ENCODE measurements at places on chromosomes 6 and 20. TPM values are rescaled to one million over a fixed set of nuclear protein-coding genes. Genes with fewer than 3 reads are reported as not detected.

Gene LKAAEAR1
- 0.78 TPM for total RNA-seq

Gene CAGE1
- total RNA-seq: under 0.01 TPM

Gene HRH3
- 0.47 TPM for total RNA-seq

DNA sequence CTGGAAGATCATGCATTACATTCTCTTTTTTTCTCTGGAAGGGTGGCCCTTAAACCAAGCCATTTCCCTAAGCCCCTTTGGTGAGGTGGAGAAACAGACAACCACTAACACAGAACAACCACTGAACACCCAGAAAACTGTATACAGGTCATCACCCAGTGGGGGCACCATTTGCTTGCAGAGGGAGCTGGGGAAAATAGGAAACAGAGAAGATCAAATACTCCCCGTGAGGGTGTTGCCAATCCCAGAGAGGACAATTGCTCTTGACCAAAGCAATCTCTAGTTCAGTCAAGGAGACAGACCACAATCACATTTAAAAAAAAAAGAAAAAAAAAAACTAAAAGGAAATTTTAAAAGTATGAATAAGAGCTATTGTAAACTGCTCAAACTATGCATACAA, 865 bp upstream of the DAAM2 start:
- no peak for DNase-seq

- DNase-seq: no peak
Measured at GRCh38 chr20:59295531-59295930, 4.9 kb upstream of the EDN3 start.

GRCh38 chr20:17365831-17366230, 139.0 kb downstream of the PCSK2 start:
- no peak for DNase-seq

GRCh38 chr20:53489528-53489927, 104.1 kb downstream of the ZNF217 start:
- DNase-seq: no peak

DNA sequence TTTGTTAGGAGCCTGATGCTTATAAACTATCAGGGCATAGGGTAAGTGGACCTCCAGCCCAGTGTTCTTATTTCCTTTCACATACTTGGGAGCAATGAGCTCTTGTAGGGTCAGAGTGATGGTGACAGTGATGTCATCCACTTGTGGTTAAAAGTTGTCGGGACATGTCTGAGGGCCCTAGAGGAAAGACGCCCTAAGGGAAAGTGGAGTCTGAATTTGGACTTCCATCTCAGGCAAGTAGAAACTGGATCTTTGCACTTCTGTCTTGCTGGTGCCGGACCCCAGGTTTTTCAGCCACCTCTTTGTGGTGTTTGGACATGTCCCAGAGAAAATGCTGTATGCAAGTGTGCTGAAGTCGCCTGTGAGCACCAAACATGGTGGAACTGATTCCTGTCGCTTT, 900.5 kb downstream of the C6orf118 start:
- no peak for DNase-seq

GRCh38 chr6:4322846-4323309, 187.5 kb upstream of the ECI2 start:
- no peak for DNase-seq

GRCh38 chr6:20699402-20699801, 165.1 kb downstream of the CDKAL1 start:
- no peak for DNase-seq

DNA sequence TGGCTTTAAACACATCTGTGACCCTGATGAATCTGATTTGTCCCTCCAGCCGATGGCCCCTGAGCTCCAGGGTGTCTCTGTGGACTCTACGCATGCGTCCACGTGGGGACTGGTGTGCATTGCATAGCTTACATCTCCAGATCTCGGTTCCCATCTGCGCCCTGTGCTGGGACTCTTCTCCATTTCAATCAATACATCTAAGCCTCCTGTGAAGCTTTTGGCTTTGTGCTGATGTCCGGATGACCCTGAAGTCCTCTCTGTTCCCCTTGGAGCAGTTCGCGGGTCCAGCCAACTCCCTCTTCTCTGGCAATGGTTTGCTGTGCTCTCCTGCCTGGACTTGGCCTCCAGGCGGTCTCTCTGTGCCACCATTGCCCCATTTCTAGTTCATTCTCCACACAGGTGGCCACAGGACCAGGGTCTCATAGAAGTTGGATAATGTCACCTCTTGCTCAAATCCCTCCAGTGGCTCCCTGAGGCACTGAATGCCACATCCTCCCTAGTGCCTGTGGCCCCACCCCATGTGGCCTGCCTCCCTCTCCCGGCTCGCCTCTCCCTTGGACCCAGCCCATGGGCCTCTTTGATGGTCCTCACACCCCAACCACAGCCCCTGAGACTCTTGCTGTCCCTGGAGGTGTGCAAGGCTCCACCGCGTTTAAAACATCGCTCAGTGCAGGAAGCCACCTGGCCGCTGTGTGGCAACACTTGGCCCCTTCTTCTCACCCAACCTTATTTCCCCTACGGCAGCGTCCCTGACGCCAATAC, 155.4 kb downstream of the SYCP2 start:
- no peak for DNase-seq

DNA sequence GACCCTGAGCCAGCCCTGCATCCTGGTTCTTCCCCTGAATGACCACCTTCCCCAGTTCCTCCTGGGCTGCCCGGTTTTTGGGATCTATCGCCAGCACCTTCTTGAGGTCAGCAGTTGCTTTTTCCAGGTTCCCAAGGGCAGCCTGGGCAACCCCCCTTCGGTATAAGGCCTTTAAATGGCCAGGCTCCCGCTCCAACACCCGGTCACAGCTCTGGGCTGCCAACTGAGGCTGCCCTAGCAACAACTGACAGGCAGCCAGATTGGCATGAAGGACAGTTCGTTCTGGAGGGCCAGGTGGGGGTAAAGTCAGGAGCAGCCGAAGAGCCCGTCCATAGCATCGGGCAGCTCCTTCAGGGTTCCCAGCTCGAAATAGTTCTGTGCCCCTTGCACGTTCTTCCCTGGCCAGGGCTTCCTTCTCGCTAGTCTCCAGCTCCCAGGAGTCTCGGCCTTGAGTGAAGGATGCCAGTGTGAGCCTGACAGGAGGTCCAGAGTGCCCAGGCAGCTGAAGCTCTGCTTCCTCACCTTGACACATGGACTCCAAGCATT, 778 bp upstream of the ATF6B start:
- no peak for DNase-seq

GRCh38 chr20:58173091-58173490, 55.4 kb downstream of the ANKRD60 start:
- no peak for DNase-seq
